Activated naive CD8-positive, alpha-beta T cell treated with anti-CD3 and anti-CD28 coated beads, Interleukin-2, amount 10 ng/mL, durations not matched to agents 7 days and 5 days (primary cell): ENCODE measurements at places on chromosomes 2 and 18.

GRCh38 chr2:47034973-47035609 lies 119.5 kb upstream of the MCFD2 start:
- DNase-seq = no peak

DNA sequence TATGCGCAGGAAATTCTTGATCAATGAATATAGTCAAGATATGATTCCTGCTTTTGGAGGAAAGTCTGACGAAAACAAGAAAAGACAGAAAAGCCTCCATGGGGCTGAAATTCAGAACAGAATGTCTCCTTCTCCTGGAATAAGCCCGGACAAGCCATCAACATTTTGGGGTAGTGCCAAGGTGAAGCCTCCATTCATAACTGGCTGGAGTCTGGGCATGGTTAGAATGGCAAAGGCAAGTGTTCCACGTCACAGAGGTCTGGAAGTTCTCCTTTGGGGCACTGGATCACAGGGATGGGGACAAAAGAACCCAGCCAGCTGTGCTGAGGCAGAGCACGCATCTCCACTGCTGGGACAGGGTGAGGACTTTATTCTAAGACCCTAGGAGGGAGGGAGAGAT lies 505.7 kb downstream of the CMPK2 start:
- DNase-seq = no peak

DNA sequence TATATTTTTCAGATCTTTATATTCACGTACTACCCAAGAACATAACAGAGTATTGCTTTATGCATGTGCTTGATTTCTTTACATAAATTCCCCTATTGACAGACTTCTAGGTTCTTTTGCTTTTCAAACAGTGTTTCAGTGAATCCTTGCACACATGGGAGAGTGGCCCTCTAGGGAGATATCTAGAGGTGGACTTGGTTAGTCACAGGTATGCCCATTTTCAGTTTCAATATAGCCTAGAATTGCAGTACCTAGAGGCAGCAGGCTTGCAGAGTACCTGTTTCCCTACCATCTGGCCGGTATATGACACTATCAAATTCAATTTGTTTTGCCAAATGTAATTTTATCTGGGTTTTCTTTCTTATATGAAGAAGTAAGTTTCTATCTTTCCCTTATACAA lies 36.8 kb downstream of the EML6 start:
- DNase-seq = no peak

GRCh38 chr2:149023091-149023490 lies 15.4 kb upstream of the LYPD6B start:
- DNase-seq = no peak

- no peak for DNase-seq
Observed at GRCh38 chr2:103734911-103735310, 973.1 kb downstream of the TMEM182 start.

GRCh38 chr18:11119959-11120587 lies 29.3 kb downstream of the PIEZO2 start:
- DNase-seq = no peak

DNA sequence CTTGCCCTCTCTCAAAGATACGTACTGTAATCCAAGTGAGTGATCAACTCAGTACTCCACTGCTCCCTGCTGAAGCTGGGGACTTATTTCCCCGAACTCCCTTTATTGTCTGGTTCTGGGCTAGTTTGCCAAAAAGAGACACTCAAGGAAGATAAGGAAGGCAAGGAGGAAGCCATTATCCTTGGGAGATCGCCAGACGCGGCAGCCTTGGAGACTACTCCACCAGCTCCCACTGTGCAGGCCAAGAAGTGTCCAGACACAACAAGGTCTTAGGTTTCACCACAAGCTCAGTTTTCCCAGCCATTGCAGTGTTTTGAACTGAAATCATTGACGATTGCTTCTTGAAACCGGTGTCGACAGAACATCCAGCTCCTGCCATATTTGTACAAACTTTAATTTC lies 439.6 kb upstream of the UBE2E3 start:
- no peak for DNase-seq

- DNase-seq = no peak
Observed at GRCh38 chr2:6183226-6183625, 491.0 kb downstream of the SOX11 start.

DNA sequence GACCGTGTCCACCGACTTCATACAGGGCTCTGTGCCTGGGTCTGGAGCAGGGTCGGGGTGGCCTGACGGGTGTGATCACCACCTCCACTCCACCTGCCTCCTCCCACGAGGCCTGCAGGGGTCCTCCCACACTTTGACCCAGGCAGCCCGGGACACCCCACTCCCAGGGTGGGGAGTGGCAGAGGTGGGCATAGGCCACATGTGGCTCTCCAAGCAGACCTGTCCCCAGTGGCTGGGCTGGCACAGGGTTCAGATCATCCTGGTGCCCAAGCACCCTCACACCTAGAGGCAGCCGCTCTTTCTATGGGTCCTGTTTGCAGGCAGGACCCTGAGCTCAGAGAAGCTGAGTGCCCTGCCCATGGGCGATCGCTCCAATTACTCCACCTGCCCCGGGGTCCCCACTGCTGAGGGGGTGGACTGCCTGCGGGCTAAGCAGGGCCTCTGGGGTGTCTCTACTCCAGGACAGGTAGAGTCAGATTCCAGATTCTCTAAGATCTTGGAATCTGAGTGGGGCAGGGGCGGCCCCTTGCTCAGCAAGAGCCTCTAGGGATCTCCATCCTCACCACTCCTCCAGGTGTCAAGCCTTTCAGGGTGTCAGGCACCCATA lies 1.4 kb downstream of the NEURL3 start:
- no peak for DNase-seq

DNA sequence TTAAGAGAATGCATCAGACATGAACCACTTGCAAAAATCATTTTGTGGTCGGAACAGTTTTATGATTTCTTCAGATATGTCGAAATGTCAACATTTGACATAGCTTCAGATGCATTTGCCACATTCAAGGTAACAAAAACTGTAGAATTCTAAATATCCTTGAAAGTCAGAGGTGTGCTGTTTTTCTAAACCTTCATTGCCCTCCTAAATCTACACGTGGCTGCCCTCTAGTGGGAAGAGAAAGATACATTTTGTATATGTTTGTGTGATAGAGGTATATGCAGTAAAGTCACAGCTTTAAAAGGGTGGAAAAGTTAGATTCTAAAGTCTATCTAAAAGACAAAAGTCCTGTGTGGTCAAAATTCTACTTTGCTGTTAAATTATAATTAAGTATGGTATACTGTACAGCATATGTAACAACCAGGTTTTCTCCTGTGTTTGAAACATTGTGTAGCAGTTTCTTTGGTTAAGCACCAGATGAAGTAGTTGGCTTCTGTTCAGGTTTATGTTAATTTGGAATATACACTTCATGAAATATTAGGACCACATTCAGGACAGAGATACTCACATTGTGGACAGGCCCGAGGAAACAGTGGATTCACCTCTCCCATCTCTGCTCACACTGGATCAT lies 65.9 kb upstream of the ITM2C start:
- no peak for DNase-seq
